ENCODE measurements at places on chromosomes 7 and 10. TPM values are rescaled to one million over a fixed set of nuclear protein-coding genes. Genes with fewer than 3 reads are reported as not detected.

Gene PCDH15
- total RNA-seq, result 0.05 TPM

Gene YAE1
- 13.4 TPM for total RNA-seq

Gene GPR26
- total RNA-seq, result 0.05 TPM

Gene SEMA3E
- total RNA-seq, result 0.62 TPM

Gene MRC1
- total RNA-seq, result 35.7 TPM

Gene NKX1-2
- 0.77 TPM for total RNA-seq

- H3K27ac ChIP-seq, result no peak overlapping the region
- no peaks in the 10 kb centered on the region for H3K27me3 ChIP-seq
- peak; percentile 37 for DNase-seq
- no peak overlapping the region for H3K4me3 ChIP-seq
- no peaks in the 10 kb centered on the region for H3K36me3 ChIP-seq
Measured at GRCh38 chr7:41892356-41893100, 189.6 kb upstream of the INHBA start.

GRCh38 chr10:43857206-43857930, 208.7 kb upstream of the ZNF32 start:
- DNase-seq, result no peak
- H3K36me3 ChIP-seq, result no peaks in the 10 kb centered on the region
- H3K4me1 ChIP-seq, result peaks cover 4% of the 10 kb centered on the region
- H3K27me3 ChIP-seq, result peaks cover 2% of the 10 kb centered on the region

- no peak overlapping the region for H3K27ac ChIP-seq
- H3K4me1 ChIP-seq, result peaks cover 6% of the 10 kb centered on the region
- no peak for DNase-seq
- H3K4me3 ChIP-seq, result no peak overlapping the region
Measured at GRCh38 chr10:88076027-88076880, 212.8 kb downstream of the PTEN start.

- no peaks in the 10 kb centered on the region for H3K36me3 ChIP-seq
- no peak overlapping the region for H3K4me3 ChIP-seq
- no peak overlapping the region for H3K27ac ChIP-seq
- H3K27me3 ChIP-seq, result no peaks in the 10 kb centered on the region
Measured at GRCh38 chr10:6741541-6741941, 161.5 kb upstream of the PRKCQ start.

GRCh38 chr7:26186364-26187311, 13.9 kb downstream of the HNRNPA2B1 start:
- H3K36me3 ChIP-seq, result peaks cover 31% of the 10 kb centered on the region
- DNase-seq, result no peak
- no peak overlapping the region for H3K4me3 ChIP-seq
- H3K4me1 ChIP-seq, result peaks cover 7% of the 10 kb centered on the region

Data from endothelial cell (in vitro differentiated cells).